AG10803 (cell line): ENCODE measurements at places on chromosomes 1 and 21.

DNA sequence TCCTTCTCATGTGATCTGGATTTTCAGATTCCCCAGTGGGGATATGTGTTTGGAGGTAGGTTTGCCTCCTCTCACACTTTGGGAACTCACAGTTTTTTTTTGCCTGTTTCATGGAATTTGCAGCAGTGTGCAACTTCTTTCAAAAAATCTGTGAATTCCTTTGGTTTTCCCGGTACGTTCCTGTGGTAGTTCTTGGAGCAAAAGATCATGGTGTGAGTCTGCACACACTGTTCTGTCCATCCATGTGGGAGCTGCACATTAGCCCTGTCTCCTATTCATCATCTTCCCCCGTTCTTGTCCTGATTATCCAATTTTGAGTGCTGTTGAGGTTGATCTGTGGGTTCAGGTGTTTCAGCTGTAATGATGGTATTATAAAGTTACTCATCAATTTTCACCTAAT is 30.3 kb upstream of the TACSTD2 start:
- DNase-seq = peak; percentile 47

- DNase-seq = no peak
Measured at GRCh38 chr1:15167386-15167785, 13.8 kb downstream of the TMEM51 start.

- DNase-seq = peak; percentile 79
Measured at GRCh38 chr21:16194095-16194787, 464.5 kb downstream of the USP25 start.

- DNase-seq = no peak
Measured at GRCh38 chr1:6412896-6413295, 6.8 kb downstream of the HES2 start.

DNA sequence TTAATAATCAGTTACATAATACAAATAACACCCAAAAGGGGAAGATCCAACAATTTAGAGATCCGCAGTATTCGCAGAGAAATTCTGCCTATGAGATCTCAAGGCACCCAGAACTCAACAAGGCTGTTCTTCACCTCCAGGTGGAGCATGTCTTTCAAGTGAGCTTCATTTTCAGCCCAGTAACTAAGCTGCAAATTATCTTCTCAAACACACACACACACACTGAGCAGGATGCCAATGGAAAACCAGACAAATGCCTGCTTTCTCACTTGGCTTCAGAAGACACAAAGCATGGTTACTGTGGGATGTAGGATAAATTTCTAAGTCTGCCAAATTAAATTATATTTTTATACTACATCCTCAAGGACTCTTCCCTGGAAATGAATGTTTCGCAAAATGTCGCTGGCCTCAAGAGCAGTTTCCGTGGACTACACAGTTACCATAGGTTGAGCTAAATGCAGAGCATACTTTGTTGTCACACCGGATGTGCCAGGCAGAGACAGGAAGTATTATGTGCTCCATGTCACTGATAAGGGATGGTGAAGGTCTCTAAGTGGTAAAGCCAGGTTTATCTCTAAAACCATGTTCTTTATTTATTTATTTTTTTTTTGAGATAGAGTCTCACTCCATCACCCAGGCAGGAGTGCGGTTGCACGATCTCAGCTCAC is 30.3 kb downstream of the UBR4 start:
- DNase-seq = peak; percentile 30

- DNase-seq = no peak
Measured at GRCh38 chr1:11602424-11602823, 51.8 kb downstream of the FBXO2 start.

DNA sequence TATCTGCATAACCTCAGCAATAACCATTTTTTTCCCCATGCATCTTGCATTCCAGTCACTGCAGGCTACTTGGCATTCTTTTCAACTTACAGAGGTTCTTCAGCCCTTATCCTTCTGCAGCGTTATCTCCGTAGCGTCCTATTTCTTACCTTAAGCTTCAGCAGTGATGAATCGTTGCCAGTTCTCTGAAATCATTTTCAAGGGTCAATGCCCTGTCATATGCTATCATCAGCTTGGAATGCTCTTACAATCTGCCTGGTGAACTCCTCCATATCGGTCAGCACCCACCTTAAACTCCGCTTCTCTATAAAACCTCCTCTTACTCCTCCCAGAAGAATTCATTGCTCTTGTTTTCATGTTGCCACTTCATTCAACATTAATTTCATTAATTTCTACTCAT is 105.1 kb upstream of the DPH5 start:
- no peak for DNase-seq

DNA sequence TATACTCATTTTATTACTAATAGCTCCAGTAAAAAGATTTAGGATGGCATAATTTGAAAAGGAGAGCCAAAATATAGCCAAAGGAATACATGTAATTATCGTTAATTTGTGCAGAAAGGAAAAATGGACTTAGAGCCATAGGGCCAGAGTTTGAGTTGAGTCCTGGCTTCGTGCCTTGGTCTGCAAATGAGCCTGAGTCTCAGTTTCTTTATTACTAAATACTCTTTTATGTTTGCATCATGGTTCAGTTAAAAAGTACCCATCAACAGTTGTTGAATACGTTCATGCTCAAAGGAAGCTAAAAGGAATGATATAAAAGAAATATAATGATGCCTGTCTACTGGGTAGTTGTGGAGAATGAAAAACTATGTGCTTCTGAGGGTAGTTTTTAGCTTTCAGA is 155.7 kb upstream of the FAM78B start:
- no peak for DNase-seq

DNA sequence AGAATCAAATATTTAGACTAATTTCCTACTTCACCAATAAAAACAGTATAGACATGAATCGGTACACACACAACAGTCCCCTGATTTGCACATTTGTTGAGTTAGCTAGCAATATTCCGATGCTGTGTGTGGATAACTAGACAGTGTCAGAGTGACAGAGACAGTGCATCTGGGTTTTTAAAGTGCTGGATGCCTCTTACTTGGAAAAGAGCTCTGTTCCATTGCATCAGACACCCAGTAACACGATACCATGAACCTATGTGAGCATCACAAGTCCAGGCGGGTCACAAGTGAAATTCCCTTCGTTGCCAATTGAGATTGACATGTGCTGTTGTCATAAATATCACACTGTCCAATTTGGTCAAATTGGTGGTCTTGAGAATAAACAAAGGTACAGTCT is 82.0 kb upstream of the ESRRG start:
- no peak for DNase-seq

DNA sequence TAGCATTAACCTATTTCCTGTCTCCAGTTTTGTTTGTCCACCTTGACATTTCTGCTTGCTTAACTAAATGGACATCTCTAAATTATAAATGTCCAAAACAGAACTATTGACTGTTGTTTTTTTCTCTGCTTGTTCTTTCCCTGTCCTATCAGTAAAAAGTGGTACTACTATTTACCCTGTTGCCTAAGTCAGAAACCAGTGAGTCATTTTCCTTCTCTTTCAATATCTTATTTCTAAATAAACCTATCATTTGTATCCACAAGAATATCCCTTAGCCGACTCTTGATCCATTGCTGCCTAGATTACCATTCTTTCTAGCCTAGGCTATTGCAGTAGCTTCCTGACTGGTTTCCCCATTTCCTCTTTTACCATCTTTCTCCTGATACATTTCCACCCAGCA is 22.5 kb downstream of the MIER1 start:
- DNase-seq = no peak

- peak; percentile 18 for DNase-seq
Measured at GRCh38 chr1:228753786-228754360, 18.6 kb downstream of the RHOU start.

DNA sequence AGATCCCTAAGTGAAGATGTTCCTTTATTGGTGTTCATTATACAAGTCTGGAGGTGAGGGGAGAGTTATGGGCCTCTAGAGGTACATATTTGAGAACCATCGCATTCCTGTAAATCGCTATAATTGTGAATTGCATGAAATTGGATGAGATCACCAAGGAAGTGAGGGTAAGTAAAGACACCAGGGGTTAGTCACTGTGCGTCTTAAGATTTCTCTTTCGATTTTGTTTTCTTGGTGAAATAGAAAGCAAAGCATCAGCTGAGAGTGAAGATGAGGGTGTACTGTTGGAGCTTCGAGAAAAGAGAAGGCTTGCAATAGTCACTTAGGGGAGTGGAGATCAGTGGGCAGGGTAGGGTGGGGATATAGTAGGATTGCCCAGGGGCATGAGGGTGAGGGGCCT is 82.1 kb downstream of the RAVER2 start:
- no peak for DNase-seq
